ENCODE measurements at places on chromosomes 4 and X.

DNA sequence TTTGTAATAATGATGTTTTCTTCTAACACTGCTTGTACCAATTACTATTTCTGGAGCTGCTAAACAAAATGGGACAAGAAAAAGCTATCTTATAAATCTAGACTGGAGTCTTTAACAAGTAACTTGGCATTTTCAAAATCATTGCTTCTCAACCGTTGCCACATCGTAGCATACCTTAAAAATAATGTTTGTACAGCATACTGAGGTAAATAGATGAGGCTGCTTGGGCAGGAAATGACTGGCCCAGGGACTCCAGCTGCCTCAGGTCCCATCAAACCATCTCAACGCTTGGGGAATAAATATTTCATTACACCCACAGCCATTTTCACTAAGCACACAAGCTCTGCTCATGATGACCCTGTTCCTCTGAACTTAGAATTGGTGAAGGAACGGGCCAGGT, 115.1 kb downstream of the SPANXA1 start:
- DNase-seq = no peak

GRCh38 chr4:17286752-17287460, 225.0 kb downstream of the QDPR start:
- DNase-seq = no peak

- DNase-seq = no peak
Observed at GRCh38 chr4:185542626-185543315, 7.5 kb upstream of the PDLIM3 start.

DNA sequence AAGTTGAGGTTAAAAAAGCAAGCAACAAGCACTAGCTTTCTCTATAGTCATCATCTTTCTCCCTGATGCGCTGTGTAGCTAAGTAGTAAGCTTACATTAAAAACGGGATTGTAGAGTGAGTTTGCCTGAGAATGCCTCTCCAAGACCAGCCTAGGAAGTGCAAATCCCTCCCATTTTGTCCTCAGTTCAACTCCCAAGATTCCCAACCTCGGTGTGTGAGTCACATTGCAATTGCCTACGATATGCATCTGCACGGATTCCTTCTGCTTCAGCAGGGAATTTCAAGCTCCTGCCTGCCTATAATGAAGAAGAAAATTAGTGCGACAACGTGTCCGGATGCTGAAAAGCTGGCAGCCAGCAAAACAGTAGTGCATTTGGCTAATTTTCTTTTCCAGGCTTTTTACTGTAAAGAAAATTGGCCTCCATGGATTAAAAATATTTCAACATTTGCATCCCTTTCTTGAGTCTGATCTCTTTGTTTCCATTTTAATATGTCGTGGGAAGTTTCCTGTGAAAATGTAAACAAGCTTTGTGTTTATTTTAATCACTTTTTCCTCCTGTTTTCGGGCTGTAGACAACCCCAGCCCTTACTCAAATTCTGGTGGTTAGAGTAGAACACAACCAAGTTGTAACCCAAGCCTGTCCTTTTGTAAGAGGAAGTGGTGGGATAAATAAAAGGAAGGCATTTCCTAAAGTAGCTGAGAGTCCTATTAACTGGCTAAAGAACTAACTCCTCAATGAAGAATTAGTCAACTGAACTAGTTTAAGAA, 58.4 kb upstream of the TET2 start:
- DNase-seq = no peak

- no peak for DNase-seq
Observed at GRCh38 chr4:151624626-151625565, 135.9 kb downstream of the GATB start.

DNA sequence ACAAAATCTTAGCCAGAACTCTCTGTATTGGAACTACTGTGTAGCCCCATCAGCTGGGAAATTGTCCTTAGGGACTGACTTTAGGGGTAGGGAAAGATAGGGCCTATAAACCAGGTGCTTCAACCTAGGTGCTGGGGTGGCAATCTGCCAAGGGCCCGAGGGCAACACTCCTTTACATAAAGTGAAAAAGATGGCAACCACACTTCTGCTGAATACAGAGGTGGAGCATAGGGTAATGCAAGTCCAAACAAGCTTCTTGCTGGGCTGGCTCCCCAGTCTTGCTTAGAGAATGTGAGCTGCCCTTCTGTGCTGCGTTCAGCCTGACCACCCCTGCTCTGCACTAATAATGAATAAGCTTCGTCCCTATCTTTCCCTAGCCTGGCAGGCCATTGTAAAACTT, 9.8 kb downstream of the ZBTB33 start:
- DNase-seq = no peak

- DNase-seq = no peak
Observed at GRCh38 chrX:30592831-30593230, 15.3 kb upstream of the TASL start.

- DNase-seq = no peak
Observed at GRCh38 chr4:134070174-134070573, 131.4 kb downstream of the PABPC4L start.

DNA sequence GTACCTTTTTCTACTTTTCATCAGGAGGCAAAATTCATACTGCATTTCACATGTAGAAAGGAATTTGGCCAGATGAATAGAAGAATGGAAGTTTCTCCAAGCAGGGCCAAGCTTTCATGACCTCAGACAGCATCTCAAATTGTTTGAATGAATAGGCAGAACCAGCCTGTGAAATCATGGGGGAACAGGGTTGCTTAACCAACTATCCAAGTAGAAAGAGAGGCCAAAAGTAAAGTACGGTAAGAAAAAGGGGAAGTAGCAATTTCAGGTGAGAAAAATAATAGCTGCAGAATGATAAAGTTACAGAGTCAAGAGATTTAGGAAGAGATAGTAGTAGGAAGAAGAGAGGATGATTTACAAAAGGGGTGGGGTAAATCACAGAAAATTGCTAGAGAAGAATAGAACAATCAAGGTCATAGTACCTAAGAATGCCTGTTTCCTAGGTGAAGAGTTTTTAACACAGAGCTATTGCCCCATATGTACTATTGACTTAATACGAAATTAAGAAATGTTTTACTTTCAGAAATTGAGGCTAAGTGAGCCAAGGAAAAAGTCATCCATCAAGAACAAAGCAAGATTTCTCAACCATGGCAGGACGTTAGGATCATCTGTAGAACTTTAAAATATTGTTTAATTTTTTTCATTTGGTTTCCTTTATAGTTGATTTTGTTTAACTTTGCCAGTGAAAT, 177.1 kb upstream of the TET2 start:
- no peak for DNase-seq

- DNase-seq = no peak
Observed at GRCh38 chrX:118594697-118595420, 99.2 kb downstream of the DOCK11 start.

DNA sequence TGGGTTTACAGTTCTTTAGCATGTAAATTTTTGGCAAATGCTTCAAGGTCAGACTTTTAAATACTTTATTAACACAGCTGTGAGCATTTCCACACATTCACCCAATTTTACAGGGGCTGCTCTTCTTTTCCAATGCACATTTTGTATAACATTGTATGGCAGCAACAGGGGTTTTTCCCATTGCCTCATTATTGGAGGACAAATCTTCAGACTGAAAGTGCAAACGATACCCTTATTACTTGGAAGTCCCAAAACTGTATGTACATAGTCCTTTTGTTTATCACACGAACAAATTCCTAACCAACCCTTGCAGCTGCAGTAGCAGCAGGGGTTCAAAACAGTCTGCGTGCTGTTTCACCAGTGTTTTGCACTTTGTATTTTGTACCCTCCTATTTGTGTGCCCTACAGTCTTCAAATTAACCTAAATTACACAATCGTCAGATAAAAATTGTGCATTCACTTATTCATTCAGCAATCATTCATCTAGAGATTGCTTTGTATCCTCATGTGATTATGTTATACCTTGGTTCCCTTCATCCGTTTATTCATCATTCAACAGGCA, 330.7 kb upstream of the RASGEF1B start:
- DNase-seq = no peak

DNA sequence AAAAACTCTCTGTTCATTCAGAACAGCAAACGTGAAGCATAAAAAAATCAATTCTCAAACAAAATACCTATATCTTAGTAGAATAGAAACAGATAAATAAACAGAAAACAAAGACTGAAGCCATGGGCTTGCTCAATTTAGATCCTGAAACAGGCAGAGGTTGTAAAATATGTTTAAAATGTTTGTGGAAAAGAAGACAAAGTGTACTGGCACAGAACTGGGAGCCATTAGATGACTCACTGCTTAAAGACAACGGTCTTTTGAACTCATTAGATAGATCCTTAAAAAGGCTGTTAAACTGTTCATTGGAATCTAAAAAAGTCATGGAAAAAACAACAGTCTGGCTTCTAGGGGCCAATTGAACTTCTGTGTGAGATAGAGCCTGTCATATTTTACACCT, 247.0 kb upstream of the NDST4 start:
- DNase-seq = no peak

DNA sequence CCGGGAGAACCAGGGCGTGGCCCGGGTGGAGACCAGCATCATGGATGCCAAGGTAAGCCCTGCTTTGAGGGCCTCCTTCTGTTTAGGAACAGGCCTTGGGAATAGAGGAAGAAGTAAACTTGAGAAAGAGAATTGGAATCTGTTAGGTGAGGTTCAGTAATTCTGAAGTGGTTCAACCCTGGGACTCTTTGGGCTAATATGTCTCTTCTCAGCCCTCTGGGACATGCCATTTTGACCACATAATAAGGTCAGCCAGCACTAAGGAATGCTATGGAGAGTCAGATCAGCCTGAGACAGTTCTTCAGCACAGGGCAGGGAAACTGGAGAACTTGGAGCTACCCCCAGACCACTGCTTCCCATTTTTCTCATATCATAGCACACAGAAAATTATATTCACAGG, 63.3 kb upstream of the PRPS1 start:
- DNase-seq = no peak

Measured in Caco-2 (cell line).